ENCODE measurements at places on chromosomes 2 and 18. TPM values are rescaled to one million over a fixed set of nuclear protein-coding genes. Genes with fewer than 3 reads are reported as not detected.

FOXD4L1 gene
- 0.37 TPM for total RNA-seq

CPLX4 gene
- total RNA-seq: not detected

GPR35 gene
- 1.1 TPM for total RNA-seq

EVA1A gene
- 7.8 TPM for total RNA-seq

CHRNG gene
- total RNA-seq: not detected

ARHGAP15 gene
- not detected for total RNA-seq

INHA gene
- 0.74 TPM for total RNA-seq

CGREF1 gene
- total RNA-seq: 8.5 TPM

PPP1R1C gene
- 0.90 TPM for total RNA-seq

ELMOD3 gene
- total RNA-seq: 12.5 TPM

EIPR1 gene
- 40.6 TPM for total RNA-seq

DAW1 gene
- total RNA-seq: 3.8 TPM

MYL1 gene
- total RNA-seq: not detected

ANTXR1 gene
- total RNA-seq: 144 TPM

GPAT2 gene
- total RNA-seq: not detected

TRIP12 gene
- total RNA-seq: 78.4 TPM

SERPINB2 gene
- not detected for total RNA-seq

TNFAIP6 gene
- 1.2 TPM for total RNA-seq

M1AP gene
- total RNA-seq: not detected

CYS1 gene
- total RNA-seq: 1.2 TPM

GCG gene
- total RNA-seq: not detected

DSG4 gene
- not detected for total RNA-seq

MEP1B gene
- total RNA-seq: not detected

CSRNP3 gene
- not detected for total RNA-seq

HTR2B gene
- not detected for total RNA-seq

LAMA1 gene
- total RNA-seq: 0.02 TPM

TXNDC2 gene
- total RNA-seq: 0.16 TPM

INPP5D gene
- 0.60 TPM for total RNA-seq

SCG2 gene
- total RNA-seq: 1.2 TPM

B4GALT6 gene
- total RNA-seq: 4.8 TPM

CHRND gene
- total RNA-seq: not detected

UBXN2A gene
- 15.6 TPM for total RNA-seq

RFX8 gene
- not detected for total RNA-seq

NPC1 gene
- 131 TPM for total RNA-seq

TEX44 gene
- not detected for total RNA-seq

CFAP221 gene
- 0.40 TPM for total RNA-seq

CTAGE1 gene
- not detected for total RNA-seq

ACMSD gene
- not detected for total RNA-seq

CCDC148 gene
- total RNA-seq: 0.31 TPM

RGPD3 gene
- 0.20 TPM for total RNA-seq

DSC2 gene
- 0.86 TPM for total RNA-seq

LCT gene
- total RNA-seq: not detected

ARL4C gene
- total RNA-seq: 74.7 TPM

TLX2 gene
- 0.47 TPM for total RNA-seq

PROKR1 gene
- total RNA-seq: not detected

All from A549 treated with ZK216348 at 1 μM for 4 hours (cell line).